NB4 (cell line): ENCODE measurements at places on chromosomes 1 and 21.

GRCh38 chr1:209611771-209612570 lies 28.5 kb downstream of the CAMK1G start:
- DNase-seq: no peak

- DNase-seq: no peak
Measured at GRCh38 chr1:201393076-201393475, 6.0 kb downstream of the LAD1 start.

GRCh38 chr21:34609933-34610549 lies 4.9 kb downstream of the RCAN1 start:
- no peak for DNase-seq

GRCh38 chr21:43892984-43893535 lies 28.0 kb downstream of the AGPAT3 start:
- no peak for DNase-seq

DNA sequence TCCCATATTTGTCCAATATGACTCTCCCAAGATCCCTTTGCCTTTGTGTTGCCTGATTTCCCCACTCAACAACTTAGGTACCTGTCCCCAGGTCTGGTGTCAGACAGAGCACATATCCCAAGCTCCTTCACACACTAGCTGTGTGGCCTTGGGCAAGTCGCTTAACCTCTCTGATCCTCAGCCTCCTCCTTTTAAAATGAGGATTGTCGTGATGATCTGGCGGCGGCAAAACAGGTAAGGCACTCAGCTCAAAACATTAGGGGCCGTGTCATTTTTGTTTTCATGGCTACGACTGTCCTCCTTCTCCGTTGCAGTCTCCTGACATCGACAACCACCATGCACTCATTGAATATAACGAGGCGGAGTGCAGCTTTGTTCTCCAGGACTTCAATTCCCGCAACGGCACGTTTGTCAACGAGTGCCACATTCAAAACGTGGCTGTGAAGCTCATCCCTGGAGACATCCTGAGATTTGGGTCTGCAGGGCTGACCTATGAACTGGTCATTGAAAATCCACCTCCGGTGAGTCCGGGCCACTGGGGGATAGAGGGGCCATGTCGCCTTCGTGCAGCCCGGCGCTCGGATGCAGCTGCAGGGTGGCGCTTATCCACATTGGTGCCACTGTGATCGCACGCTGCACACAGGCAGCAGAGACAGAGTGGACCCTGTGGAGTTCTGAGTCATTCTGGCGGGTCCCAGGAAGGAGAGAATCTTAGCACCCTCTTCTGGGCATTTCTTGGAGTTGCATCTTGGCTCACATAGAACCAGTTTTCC lies 25.2 kb downstream of the FHAD1 start:
- peak; percentile 73 for DNase-seq

DNA sequence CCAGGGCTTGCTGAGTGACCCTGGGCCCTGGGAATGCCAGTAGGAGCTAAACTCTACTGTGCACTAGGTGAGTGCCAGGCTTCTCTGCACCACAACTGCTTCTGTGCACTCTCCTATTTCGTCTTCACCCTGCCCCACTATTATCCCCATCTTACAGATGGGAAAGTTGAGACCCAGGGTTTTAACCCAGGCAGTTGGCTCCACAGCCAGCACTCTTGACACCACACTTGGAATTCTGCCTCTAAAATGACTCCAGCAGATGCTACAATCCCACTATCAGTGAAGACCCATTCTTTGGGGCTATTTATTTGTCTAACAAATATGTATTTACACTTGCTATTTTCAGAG lies 56.1 kb downstream of the FOXO6 start:
- no peak for DNase-seq

GRCh38 chr1:110690709-110691365 lies 16.1 kb upstream of the KCNA3 start:
- DNase-seq: no peak

DNA sequence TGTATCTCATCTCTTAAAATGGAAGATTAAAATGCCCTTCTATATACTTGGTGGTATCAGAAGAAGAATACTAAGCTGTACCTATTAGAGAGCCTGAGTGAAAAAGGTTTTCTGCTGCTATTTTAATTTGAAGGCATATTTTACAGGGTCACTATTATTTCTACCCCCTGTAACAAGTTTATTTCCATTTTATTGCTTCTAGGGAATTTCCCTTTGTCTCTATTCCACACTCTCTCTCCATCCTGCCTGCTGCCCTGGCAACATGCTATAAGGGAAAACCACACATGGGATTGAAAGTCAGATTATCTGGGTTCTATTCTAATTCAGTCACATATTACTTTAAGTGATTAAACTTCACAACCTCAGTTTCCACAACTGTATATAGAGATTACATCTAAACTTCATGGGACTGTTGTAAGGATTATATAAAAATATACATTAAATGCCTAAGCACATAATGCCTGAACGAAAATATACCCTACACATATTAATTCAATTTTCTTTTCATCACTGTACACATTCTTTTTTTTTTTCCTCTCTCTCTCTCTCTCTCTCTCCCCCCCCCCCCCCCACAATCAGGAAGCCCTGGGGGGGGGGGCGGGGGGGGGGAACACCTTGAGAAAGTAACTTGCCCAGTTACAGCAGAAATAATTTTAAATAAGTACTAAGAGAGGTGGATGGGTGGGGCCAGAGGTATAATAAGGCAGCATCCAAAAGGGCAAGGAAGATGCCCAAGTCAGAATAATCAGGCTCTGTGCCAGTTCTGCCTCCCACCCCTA lies 51.5 kb downstream of the LUZP1 start:
- no peak for DNase-seq

DNA sequence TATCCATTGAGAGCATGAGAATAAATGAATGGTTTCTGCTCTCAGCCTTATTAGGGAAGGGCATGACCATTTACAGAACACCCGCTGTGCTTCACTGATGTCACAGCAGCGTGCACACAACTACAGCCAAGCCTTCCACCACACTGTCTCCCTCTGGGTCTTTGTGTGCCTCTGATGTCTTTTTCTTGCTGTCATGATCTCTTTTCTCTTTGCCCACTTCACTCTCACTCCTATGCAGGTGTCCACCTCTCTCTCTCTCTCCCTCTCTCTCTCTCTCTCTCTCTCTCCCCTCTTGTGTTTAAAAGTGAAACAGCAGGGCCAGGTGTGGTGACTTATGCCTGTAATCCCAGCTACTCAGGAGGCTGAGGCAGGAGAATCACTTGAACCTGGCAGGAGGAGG lies 232.5 kb upstream of the JUN start:
- no peak for DNase-seq

DNA sequence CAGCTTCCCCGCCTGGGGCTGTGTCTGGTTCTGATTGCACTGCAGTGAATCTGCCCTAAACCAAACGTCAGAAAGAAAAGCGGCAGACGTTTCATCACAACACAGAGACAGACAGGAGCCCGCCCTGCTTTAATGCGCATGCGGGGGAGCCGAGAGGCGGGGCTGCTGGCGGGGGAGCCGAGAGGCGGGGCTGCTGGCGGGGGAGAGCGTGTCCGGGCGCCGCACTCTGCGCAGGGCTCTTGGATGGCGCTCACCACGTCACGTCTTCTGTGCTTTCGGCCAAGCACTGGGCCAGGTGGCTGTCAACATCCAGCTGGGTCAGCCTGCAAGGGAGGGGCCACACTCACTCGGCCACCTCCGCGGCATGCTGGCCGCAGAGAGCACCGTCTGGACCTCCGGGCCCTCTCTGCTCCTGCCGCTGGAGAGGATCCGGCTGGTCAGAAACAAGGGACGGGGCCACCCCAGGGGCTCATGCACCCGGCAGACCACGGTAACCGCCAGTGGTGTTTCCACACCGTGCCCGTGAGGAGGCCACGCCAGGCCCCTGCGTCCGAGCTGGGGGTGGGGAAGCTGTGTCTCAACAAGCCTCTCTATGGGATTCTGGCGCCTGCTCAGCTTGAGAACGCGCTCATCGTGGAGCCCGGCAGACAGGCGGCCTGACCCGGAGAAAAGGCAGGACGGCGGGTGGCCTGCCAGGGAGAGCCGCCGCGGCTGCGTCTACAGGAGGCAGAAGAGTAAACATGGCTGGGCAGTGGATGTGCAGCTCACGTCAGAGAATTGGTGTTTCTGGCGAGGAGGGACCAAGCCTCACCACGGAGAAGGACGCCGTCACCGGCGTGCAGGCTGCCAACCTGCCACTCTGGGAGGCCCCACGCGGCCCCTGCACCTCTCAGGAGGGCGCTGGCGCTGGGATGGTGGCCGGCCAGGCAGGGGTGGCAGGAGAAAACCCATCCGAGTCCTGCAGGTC lies 4.8 kb downstream of the FAAP20 start:
- peak; percentile 95 for DNase-seq

- DNase-seq: no peak
Measured at GRCh38 chr1:61520401-61520800, 204.5 kb downstream of the TM2D1 start.

DNA sequence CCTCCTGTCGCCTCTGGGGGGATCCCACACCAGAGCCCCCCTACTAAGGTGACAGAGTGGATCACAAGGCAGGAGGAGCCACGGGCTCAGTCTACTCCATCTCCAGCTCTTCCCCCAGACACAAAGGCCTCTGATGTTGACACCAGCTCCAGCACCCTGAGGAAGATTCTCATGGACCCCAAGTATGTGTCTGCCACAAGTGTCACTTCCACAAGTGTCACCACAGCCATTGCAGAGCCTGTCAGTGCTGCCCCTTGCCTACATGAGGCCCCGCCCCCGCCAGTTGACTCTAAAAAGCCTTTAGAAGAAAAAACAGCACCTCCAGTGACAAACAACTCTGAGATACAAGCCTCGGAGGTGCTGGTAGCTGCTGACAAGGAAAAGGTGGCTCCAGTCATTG lies 42.2 kb downstream of the ZBTB17 start:
- no peak for DNase-seq

GRCh38 chr1:192238421-192238820 lies 78.4 kb upstream of the RGS21 start:
- no peak for DNase-seq

DNA sequence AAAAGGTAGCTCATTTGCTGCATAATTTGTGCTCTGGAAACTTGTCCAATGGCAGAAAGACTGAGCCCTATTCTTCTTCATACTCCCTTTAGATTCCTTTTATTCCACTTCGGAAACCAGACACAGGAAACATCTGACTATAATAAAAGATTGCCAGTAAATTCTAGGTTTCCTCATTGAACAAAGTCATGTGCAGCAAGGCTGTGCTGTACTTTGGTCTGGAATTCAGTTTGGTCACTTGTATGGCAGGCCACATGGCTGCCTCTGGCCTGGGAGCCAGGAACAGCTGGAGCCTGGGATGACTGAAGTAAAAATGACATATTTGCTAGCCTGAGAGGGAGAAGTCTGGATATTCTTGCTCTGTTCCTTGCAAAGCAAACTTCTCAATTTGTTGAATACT lies 79.6 kb downstream of the ST3GAL3 start:
- no peak for DNase-seq

- DNase-seq: no peak
Measured at GRCh38 chr1:230189824-230190223, 122.8 kb downstream of the GALNT2 start.

GRCh38 chr1:162670928-162671663 lies 38.8 kb downstream of the DDR2 start:
- no peak for DNase-seq

- no peak for DNase-seq
Measured at GRCh38 chr1:20115916-20116315, 3.4 kb downstream of the PLA2G2D start.

- DNase-seq: no peak
Measured at GRCh38 chr1:50098591-50099021, 10.1 kb upstream of the ELAVL4 start.

DNA sequence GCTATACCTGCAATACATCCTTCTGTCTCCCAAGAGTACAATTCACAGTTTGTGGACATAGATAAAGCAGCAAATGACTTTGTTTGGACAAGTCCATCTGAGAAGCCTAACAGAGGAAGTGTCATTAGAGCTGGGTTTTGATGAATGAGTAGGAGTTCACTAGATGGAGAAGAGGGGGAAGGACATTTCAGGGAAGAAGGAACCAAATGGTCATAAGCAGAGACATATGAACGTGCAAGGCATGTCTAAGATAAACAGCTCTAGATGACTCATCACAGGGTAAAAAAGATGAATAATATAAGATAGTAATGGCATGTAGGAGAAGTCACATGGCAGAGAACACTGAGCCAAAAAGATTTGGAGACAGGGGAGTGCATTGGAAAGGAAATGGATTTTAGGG lies 54.5 kb downstream of the HMGB4 start:
- DNase-seq: peak; percentile 2

GRCh38 chr1:16385659-16386453 lies 18.8 kb downstream of the SZRD1 start:
- no peak for DNase-seq

DNA sequence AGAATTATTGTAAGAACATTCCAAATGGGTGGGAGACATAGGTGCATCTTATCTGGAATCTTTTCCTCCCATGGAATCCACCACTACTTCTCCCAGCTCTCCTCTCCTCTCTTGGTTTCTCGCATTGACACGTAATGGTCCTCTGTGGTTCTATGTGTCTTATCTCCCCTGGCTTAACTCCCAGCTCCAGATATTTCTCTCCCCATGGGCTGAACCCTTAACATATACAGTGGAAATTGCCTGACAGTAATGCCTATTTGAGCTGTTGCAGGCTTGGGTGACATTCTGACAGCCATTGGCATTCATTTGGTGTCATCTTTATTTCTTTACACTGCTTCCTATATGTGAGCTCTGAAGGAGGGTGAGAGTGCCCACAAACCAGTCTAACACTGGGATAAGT lies 118.3 kb downstream of the SPATA46 start:
- no peak for DNase-seq

- DNase-seq: no peak
Measured at GRCh38 chr1:50278961-50279360, 144.3 kb downstream of the DMRTA2 start.

GRCh38 chr1:178867670-178868069 lies 3.2 kb downstream of the ANGPTL1 start:
- DNase-seq: peak; percentile 39

GRCh38 chr1:156624814-156625435 lies 5.7 kb downstream of the HAPLN2 start:
- DNase-seq: no peak

GRCh38 chr1:15948595-15949452 lies 27.1 kb downstream of the ZBTB17 start:
- DNase-seq: no peak

DNA sequence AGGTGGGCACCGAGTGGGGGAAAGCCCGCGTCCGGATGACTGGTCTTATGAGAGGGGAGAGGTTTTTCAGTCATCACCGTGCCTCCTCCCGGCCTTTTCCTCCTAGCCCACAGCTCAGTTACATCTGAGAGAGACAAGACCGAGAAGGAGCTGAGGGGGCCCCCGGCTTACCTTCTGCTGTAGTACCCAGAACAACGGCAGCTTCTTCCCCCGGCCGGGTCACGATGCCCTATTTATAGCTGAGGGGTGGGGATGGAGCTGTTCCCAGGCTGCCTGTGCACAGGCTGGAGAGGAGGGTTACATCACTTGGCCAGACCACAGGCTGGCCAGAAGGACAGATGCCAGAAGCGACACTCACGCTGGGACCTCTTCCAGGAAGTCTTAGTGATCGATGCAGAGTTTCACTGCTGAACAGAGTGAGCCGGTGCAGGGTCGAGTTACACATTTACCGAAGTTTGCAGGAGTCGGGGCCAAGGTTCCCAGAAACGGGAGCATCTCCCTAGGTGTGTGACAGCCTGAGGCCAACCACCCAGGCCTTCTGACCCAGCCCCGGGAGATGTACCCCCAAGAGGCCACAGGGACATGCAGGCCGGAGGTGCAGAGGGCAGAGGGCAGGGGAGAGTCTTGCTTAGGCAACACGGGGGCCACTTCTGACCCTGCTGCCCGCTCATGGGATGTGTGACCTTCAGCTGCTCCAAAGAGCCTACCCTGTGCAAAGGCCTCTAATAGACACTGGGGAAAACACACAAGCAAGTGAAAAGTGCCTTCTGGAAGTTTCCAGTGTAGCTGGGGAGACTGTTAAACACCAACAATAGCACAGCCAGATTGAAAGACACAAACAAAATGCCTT lies at the start of gene AGT:
TSS of gene AGT (minus strand) at position 208 of the 850 bp plus-strand sequence. CDS start 3,299 bp downstream, outside the sequence.
- DNase-seq: peak; percentile 9
